ENCODE measurements at places on chromosomes 11 and 22.
A peak's percentile ranks its signal among the peaks of the same experiment; 100 is the strongest.

GRCh38 chr11:112555491-112556364, 295.1 kb upstream of the PLET1 start:
- DNase-seq, result peak; percentile 45

DNA sequence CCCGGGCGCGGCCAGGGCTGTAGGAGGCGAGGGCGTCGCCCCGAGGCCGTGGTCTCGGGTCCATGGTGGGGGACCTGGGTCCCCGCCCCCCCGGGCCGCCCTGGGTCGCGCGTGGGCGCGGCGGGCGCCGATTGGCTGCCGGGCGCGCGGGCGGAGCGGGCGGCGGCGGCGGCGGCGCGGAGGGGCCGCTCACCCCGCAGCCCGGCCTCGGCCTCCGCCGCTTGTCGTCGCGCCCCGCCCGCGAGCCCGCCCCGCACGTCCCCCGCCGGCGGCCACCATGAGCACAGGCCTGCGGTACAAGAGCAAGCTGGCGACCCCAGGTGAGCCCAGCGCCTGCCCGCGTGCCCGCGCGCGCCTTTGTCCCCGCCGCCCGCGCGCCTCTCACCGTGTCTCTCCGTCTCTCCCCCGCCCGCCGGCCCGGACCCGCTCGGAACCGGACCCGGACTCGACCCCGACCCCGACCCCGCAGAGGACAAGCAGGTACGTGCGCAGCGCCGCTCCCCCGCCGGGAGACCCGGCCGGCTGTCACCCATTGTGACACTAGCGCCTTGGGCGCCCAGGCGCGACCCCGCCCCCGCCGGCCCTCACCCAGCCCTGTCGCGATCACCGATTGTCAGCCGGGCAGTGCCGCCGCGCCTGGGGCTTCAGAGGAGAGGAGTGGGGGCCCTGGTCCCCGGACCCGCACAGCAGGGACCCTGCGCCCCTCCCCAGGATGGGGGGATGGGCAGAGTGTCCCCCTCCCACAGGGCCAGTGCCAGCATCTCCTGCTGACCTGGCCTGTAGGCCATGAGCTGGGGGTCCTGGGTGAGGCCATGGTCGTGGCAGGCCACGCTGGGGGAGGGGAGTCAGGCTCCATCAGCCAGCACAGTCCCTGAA, at the start of gene SEPTIN5:
Gene SEPTIN5 (plus strand): TSS at position 192 of the 876 bp plus-strand sequence. CDS start 86 bp downstream, at position 278.
- no peak for DNase-seq

DNA sequence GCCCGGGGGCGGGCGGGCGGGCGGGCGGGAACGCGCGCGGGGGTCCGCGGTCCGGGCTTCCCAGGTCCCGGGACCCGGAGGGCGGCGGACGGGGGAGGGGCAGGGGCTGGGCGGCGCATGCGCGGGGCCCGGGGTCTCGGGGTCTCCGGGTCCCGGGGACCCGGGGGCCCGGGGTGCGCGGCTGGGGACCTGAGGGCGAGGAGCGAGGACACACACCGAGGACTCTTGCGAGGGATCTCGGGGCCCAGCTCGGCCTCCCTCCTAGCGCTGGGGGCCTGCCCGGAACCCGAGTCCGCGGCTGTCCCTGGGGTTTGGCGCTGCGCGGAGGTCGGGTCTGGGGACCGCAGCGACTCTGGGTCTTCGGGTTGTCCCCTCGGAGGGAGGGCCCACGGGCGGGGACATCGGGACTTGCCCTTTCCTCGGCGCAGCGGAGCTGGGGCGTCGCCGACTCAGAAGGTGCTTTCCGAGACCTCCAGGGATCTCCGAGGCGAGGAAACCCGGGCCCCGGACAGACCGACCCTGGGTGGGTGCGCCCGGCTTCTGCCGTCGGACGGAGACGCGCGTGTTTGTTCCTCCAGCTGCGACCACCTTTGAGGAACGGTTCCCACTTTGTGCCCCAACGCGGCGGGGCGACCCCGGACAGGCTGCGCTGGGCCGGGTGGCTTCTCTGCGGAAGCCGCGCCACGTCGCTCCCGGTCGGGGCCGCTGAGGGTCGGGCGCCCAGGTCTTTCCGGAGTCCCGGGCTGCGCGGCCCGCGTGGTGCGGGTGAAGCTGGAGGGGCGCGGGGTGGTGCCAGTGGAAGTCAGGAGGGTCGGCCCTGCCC, 540 bp downstream of the PPARA start:
- peak; percentile 60 for DNase-seq

GRCh38 chr22:46592390-46592872, 27.8 kb upstream of the GRAMD4 start:
- peak; percentile 43 for DNase-seq

DNA sequence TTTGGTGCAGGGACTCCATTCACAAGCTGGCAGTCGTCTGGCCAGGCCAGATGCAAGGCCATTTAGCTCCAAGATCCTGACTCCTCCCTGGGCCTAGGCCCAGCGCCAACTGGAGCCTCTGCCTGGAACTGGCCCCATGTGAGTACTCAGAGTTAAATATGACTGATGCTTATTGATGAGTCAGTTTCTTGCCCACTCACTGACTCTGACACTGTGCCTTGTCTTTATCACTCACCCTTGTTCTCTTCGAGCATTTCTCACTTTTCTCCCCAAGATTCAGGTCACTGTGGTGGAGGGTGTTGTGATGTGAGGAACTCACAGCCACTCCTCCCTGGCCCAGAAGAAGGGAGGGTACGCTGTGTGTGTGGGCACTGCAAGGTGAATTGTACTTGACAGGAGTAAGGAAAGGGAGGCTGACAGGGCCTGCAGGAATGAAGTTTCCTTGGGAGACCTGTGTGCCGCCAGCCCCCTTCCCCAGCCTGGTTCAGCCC, 23.2 kb upstream of the ST3GAL4 start:
- no peak for DNase-seq
